ENCODE measurements at places on chromosomes 5 and 9.

- DNase-seq: no peak
Measured at GRCh38 chr9:90868555-90868954, 66.9 kb downstream of the SYK start.

DNA sequence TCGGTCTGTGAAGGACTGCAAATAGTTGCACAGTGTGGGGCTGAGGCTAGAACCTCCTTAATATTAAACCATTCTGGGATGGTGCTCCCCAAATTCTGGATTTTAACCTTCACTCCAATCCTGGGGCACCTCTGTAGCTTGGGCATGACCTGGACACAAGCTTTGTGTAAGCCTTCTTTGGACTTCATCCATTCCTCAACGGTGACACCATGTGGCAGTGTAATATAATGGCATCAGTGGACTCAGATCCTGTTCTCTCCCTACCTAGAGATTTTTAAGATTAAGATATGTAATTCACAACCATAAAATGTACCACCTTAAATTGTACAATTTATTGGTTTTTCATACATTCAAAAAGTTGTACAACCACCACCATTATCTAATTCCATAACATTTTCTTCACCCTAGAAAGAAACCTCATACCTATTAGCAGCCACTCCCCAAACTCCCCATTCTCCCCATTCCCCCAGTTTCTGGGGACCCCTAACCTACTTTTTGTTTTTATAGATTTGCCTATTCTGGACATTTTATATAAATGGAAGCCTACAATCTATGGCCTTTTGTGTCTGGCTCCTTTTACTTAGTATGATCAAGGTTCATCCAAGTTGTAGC lies 4.8 kb upstream of the PLGRKT start:
- DNase-seq: no peak

DNA sequence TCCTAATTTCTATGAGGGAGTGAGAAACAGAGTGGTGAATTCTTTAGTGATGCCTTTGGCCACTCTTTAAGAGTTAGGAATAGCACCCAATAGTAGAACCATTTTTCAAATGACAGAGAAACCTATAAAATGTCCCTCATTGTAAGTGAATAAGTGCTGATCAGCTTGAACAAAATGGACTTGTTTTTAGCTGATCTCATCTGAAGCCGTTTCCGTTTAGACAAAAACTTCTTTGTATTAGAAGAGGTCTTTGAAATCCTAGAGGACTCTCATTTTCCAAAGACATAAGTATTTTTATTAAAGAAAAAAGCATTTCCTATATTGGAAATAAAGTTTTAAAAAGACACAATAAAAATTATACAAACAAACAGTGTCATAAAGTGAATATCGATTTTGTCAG lies 273.9 kb downstream of the ARHGEF28 start:
- no peak for DNase-seq

- no peak for DNase-seq
Measured at GRCh38 chr5:78783434-78784130, 135.0 kb upstream of the LHFPL2 start.

GRCh38 chr9:27719711-27720110 lies 146.4 kb upstream of the C9orf72 start:
- DNase-seq: no peak

DNA sequence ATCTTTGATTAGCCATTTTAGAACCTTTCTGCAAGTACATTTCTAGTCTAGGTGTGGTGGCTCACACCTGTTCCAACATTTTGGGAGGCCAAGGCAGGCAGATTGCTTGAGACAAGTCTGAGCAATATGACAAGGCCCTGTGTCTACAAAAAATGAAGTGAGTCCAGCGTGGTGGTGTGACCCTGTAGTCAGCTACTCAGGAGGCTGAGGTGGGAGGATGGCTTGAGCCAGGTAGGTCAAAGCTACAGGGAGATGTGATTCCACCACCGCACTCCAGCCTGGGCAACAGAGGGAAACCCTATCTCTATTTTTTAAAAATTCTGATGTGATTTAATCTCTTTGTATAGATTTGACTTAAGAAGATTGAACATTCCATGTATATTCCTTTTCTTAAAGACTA lies 95.7 kb upstream of the FAM120A start:
- DNase-seq: no peak

GRCh38 chr5:131525805-131526204 lies 109.2 kb downstream of the RAPGEF6 start:
- no peak for DNase-seq

DNA sequence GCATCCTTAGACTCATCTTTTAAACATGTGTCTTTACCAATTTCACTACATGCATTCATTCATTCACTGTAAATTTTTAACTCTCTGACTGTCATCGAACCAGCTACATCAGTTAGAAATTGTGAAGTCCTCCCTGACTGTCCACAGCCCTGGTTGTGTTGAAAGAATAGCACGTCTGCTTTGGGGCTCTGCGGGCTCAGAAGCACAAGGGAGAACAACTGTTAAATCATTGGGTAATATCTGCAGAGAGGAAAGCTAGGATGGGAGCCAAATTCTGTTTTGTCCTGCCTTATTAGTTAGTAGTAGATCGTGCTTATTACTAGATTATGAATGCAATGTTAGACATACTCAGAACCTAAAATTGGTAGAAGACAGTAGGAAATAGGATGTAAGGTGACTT lies 26.3 kb upstream of the FAM120AOS start:
- DNase-seq: no peak

DNA sequence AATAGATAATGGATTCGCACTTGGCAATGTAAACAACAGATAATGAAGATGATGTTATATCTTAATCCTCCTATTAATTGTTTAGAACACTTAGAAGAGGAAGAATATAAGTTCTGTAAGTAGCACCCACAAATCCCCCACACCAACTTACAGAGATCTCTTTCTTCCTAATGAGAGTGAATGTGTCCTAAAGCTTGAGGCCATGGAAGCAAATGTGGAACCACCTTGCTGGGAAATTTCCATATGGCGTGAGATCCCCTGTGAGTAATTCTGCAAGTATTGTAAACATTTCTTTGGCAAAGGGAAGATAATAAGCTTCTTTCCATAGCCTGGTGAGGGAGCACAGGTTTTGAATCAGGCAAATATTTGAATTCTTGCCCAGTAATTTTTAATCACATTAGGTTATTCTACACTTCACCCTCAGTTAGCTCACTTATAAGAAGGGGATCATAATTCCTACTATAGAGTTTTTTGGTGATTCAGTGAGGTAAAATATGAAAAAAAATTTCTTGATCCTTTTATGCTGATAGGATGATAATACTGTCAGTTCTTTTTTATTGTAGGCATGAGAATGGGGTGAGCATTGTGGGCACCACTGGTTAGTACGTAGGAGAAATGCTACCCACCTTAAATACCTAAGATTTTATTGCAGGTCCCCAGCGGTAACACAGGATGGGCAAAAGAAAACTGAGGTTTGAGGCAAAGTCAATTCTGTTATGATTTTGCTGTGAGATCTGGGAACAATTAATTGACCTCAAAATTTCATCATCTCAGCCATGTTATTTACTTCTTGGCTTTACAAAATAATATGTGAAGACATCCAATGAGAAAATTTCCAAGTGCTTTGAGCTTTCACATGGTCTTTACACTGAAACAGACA lies 574.8 kb downstream of the PSAT1 start:
- no peak for DNase-seq

- DNase-seq: no peak
Measured at GRCh38 chr9:14313378-14313940, 482 bp downstream of the NFIB start.

Data from stimulated activated CD4-positive, alpha-beta T cell treated with anti-CD3 and anti-CD28 coated beads, Interleukin-12 subunit alpha, Interleukin-12 subunit beta, amount 100 ng/mL, for 24 hours (primary cell).